ENCODE measurements at places on chromosomes 5 and 9.

DNA sequence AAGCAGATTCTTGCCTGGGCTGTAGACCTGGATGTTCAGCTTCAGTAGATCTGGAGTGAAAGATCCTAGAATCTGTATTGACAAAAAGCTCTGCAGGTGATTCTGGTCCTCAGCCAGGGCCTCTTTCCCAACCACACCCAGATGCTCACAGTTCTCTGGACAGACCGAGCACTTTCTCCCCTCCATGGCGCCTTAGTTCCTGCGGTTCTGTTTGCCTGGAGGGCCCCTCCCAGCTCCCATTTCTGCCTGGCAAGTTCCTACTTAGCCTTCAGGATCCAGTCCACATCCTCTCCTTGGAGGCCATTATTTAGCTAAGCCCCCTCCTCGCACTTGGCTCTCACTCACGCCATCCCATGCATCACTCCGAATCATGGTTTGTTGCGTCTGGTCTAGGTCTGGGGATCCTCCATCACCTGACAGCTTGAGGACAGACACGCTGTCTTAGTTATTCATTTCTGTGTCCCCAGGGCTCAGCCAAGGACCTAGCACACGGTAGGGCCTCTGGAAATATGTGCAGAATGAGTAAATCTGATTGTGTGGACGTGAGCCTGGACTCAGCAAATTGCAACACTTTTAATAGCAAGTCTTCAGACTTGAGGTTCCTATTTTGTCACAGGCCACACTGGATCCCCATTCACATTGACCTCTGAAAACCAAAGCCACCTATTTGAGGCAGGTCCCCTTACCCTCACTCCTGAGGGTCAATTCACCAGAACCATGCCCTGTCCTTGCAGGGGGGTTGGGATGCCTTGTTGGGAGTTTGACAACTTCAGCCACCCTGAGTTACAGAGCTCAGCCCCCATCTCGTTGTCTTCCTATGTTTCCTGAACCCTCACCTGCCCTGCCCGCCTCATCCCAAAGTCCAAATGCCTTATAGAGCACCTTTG lies 50.7 kb downstream of the COL15A1 start:
- DNase-seq, result no peak

DNA sequence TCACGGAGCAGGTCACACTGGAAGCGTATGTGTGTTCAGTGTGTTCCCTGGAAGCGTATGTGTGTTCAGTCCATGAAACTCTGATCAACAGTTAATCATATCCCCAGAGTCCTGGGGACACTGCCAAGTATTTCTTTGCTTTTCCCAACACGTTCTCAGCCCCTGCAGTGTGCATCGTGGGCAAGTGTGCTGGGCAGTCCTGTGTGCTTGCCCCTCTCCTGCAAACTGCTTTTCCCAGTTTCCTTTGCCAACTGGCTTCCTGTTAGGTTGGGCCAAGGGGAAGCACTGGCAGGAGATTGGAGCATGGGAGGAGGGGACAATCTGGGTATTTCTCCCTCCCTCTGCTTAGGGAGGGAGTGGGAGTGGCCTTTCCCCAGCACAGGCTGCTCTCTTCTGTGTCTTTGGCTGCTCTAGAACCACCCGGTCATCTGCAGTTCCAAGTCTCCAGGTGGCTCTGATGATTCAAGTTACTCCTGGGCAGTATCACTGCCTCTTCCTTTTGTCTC lies 36.8 kb upstream of the NEK6 start:
- peak; percentile 73 for DNase-seq

DNA sequence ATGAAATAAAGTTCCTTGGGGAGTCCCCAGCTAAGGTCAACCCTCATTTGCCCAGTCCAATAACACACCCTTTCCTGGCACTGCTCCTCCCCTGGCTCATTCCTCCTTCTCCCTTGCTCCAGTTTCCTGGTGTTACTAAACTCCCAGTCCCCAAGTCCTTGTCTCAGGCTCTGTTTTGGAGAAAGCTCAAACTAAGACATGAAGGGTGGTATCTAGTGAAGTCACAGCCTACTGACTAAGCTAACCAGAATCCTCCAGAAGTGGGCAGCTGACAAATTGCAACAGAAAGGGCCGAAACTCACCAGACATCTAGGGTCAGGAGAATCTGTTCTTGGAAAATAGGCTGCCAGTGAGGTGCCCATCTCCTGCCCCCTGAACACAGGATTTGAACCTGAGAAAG lies 118.7 kb upstream of the NEK6 start:
- peak; percentile 80 for DNase-seq

- no peak for DNase-seq
These were observed 67.7 kb downstream of the C9orf152 start for GRCh38 chr9:110140276-110140675.

DNA sequence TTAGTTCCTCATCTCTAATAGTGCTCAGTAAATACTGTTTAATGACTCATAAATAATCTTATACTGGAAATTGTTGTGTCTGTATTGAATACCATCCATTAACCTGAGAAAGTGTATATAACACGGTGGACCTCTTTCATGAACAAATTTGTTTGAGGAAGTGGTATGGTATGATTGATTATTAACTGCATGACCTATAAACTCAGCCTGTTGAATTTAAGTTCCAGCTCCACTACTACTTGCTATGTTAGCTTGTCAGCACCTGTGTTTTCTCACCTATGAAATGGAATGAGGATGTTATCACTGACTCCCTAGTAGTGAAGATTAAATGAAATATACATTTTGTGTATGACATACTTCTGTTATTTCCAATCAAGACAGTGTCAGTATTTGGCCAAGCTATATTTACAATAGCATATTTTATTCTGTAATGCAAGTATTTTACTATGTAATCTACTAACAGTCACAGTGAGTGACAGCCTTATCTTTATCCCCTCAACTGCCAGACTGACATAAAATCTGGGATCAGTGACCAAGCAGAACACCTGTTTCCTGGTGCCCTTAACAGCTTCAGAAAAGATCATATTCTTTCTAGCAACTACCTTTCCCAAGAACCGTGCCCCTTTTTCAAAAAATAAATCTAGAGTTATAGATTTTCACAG lies 77.3 kb upstream of the ITGA1 start:
- no peak for DNase-seq

DNA sequence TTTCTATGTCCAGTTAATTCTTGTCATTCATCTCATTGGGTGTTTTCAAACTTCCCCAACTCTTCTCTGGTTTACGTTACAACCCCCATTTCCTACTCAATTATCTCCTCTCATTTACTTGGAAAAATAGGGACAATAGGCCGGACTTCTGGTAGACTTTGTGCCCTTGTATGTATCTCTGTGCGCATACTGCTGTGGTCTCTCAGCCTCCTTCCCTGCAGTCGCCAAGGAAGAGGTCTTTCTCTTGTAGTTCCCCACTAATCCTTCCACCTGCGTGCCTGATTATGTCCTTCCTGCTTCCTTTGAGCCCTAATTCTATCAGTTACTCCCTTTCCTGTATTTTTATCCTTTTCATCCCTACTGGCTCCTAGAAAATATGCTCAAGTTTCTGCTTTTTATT lies 176.3 kb downstream of the GDNF start:
- no peak for DNase-seq

DNA sequence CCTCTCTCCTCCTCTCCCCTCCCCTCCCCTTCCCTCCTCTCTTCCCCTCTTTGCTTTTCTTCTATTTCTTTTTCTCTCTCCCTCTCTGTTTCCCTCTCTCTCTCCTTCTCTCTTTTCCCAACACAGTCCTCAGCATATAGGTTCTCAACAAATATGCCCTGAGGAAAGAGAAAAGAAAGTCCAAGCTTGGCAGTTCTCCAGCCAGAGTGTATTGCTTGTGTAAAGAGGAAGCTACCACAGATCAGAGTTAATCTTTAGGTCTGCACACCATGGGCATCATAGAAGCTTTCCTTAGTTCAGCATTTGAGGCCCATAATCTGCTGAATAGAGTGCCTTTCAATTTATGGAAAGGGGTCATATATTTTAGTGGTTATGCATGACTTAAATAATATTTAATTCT lies 382.8 kb upstream of the WWC1 start:
- no peak for DNase-seq

DNA sequence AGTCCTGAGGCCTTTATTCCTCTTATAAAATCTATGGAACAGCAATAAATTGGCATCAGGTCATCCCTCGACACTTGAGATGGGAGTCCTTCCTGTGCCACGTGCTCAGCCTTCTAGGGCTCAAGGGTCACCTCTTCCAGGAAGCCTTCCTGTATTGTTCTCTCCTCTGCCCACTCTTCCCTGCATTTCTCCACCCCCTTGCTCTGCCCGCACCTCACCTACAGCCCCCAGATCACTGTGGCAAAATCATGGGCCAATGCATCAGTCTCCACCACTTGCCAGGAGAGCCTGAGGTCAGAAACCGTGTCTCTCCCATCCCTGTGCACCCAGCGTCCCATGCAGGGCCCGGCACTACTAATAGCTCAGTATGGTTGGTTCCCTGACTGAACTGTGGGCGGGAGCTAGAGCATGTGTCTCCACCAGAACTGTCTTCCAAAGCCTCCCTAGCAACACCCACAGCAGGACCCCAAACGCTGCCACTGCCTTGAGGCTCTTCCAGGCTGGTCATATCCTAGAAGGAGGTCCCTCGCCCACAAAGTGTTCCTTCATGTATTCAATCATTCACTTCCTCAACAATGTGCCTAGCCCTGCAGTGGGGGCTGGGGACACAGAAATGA lies 13.5 kb downstream of the DUSP1 start:
- DNase-seq, result no peak

GRCh38 chr5:177382423-177383029 lies 1.7 kb upstream of the SLC34A1 start:
- DNase-seq, result peak; percentile 49

- no peak for DNase-seq
These were observed 526.0 kb downstream of the ZNF608 start for GRCh38 chr5:124220418-124220817.

- DNase-seq, result no peak
These were observed 125.5 kb downstream of the MVB12B start for GRCh38 chr9:126452106-126452505.

DNA sequence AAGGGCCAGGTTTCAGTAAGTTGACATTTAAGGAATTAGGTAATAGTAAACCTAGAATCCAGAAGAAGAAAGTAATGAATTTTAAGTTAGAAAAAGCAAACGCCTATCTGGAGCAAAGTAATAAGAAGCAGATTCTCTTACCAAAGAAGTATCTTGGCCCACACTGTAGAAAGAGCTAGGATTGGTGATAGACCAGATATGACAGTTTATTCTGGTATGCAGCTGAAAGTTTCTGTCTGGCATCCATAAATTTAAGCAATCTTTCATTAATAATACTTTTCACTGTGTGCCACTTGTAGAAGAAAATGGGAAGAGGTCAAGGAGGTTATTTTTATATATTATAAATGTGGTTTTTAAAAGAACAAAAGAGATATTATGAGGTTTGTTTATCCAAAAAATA lies 3.0 kb downstream of the RECK start:
- peak; percentile 58 for DNase-seq

- DNase-seq, result peak; percentile 54
These were observed 56.1 kb downstream of the CHD1 start for GRCh38 chr5:98872674-98873073.

DNA sequence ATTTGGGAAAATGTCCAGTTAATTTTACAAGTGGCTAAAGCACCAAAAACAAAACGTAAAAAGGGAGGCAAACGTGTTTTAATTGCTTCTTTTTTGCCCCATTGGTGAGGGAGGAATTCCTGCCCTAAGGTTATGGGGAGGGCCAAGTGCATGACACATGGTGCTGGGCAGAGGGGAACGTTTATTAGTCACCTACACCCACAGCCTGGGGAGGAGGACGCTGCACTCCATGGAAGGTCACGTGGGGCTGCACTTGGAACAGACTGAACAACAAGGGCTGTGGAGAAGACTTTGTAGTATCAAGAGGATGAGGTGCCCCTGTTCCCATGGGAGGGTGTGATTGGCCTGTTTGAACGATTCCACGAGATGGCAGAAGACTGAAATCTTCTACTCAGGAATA lies 13.7 kb upstream of the ADAMTS16 start:
- no peak for DNase-seq

DNA sequence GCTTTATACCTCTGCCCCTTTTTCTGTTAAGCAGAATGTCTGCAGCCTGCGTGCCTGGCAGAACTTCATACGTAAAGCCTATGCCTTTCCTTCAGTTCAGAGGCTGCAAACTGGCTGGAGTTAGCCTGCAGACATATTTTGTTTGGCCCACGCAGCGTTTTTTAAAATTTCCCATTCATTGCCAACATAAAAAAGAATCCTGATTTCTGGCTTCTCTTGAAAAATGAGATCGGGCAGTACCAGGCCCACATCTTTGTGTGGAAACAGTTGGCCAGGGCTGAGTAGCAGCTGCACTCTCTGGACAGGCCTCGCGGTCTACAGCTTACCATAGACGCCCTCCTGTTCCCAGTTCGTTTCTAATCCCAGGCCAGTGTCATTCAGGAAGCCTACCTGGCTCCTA lies 104.4 kb downstream of the SMARCA2 start:
- DNase-seq, result no peak

GRCh38 chr9:136537896-136538598 lies 7.8 kb downstream of the NOTCH1 start:
- DNase-seq, result no peak

GRCh38 chr9:11340654-11341053 lies 727.9 kb upstream of the PTPRD start:
- no peak for DNase-seq

DNA sequence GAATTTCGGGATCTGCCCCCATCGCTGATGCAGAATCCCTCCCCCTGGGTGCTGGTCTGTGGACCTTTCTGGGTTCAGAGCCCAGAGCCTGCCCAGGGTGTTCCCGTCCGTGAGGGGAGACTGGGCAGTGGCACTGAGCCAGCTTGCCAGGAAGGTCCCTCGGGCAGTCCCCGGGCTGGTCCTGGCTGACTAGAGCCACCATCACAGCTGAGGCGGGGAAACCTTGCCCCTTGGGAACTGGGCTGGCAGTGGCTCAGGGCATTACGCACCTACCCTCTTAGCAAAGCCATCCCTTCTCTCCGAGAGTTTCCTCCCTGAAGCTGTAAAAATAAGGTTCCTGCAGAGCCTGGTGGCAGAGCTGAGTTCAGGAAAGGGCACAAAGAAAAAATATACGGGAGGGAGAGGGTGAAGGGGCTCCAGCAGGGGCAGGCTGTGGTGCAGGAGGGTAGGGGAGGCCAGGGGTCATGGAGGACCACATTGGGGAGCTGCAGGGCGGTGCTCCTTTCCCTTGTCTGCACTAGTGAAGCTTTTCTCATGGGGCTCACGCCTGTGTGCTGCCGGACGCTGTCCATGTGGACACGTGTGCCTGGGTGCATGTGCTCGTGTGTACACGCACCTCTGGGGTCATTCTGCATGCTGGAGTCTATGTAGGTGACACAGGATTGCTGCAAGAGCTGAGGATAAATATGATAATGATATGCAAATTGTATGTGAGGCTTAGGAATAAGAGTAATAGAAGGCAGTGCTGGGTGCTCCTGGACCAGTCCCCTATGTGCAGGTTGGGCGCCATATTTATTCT lies 118.9 kb downstream of the LHX2 start:
- DNase-seq, result no peak

GRCh38 chr9:68714416-68715180 lies 9.6 kb downstream of the PIP5K1B start:
- DNase-seq, result no peak

DNA sequence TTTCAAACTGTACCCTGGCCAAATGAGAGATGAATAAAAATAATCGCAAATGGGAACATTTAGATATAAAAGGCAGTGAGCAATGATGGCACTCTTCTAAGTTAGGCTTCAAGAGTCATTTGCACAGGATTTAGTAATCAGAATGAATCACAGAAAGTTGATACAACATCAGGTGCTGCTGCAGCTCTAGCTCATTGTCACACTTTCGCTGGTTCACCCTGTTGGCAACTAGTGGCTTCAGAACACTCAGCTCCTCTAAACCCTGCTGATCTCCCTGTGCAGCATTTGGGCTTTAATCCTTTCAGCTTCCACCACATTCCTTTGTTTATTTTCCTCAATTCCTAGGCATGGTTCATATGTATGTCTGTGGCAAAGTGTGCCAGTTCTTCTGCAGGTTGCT lies 2071.2 kb upstream of the CDH6 start:
- DNase-seq, result no peak
